ENCODE measurements at places on chromosomes 3 and 15.
A peak's percentile ranks its signal among the peaks of the same experiment; 100 is the strongest.

- no peak for DNase-seq
These were observed 13.3 kb upstream of the ATP13A5 start for GRCh38 chr3:193391902-193392301.

- DNase-seq = no peak
These were observed 6.1 kb upstream of the WWTR1 start for GRCh38 chr3:149663966-149664365.

GRCh38 chr3:79531566-79532295, 236.1 kb downstream of the ROBO1 start:
- DNase-seq = no peak

DNA sequence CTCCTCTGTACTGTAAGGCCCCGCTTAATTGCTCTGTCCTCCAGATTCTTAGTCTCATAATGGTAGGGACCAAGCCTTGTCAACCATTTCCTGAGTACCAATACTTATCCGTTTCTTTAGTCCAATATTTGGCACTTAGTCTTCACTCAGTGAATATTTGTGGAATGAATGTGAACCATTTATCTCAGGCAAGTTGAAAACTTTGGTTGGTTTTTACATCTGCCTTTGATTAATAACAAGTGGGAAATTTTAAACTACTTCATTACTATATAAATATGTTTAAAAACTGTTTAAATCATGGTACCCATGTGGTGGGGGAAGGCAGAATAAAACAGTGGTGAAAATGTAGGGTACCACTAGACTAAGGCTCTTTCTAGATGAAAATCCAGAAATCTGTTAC, 15.2 kb downstream of the CA12 start:
- DNase-seq = no peak

GRCh38 chr15:55003965-55004873, 192.5 kb downstream of the RSL24D1 start:
- no peak for DNase-seq

DNA sequence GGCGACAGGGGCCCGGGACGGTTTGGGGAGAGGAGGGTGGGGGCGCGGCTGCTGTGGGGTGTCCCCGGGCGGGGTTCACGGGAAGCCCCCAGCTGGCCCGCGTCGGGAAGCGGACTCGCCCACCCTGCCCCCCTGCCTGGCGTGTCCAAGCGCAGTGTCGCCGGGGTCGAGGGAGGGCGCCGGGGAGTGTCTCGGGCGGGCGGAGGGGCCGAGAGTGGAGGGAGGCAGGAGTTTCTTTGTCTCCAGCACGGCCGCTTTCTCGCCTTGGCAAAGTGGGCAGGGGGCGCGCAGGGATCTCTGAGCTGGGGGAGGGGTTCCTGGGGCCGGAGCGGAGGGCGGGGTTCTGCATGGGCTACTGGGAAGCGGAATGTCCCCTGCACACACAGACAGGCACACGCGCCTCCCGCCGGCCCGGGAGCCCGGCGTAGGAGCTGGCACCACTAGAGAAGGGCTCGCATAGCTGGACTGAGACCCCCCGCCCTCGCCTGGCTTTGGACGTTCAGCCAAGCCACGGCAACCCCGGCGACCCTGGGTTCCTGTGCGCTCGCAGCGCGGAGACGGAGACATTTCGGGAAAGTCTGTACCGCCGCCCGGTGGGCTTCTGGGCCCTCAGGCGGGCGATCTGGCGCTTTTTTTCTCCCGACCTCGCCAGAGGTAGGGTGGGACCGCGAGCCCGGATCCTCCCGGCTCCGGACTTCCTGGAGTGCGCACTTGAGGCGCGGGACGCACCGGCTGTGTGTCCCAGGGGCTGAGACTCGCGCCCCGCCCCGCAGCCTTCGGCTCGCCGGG, 822 bp downstream of the ST8SIA2 start:
- DNase-seq = no peak

DNA sequence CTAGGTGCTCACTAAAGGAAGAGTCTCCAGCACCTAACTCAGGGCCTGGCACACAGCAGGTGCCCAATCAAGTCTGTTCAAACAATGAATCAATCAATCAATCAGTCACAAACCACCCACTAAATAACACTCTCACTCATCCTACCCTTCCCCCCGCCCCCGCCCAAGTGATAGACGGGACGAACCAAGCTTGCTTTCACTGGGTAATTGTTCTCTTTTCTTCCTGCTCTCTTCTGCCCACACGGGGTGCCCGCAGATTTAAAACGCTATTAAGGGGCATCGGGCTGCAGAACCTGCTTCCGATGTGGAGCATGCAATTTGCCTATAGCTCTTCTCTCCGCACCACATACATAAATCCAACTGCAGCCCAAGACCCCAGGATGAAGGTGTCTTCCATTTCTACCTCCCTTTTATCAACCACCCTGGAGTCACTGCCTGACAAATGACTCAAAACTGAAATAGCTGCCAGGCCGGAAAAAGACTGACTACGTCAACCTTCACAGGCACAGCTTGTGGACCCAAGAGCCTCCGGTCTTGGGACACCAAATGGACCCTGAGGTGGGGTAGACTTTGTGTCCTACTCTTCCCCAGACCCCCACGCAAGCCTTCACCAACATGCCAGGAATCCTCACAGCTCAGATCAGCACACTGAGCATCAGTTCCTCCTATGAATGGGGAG, 1.7 kb downstream of the KLHL25 start:
- DNase-seq = no peak

GRCh38 chr15:91593067-91593466, 260.4 kb upstream of the SLCO3A1 start:
- DNase-seq = no peak

DNA sequence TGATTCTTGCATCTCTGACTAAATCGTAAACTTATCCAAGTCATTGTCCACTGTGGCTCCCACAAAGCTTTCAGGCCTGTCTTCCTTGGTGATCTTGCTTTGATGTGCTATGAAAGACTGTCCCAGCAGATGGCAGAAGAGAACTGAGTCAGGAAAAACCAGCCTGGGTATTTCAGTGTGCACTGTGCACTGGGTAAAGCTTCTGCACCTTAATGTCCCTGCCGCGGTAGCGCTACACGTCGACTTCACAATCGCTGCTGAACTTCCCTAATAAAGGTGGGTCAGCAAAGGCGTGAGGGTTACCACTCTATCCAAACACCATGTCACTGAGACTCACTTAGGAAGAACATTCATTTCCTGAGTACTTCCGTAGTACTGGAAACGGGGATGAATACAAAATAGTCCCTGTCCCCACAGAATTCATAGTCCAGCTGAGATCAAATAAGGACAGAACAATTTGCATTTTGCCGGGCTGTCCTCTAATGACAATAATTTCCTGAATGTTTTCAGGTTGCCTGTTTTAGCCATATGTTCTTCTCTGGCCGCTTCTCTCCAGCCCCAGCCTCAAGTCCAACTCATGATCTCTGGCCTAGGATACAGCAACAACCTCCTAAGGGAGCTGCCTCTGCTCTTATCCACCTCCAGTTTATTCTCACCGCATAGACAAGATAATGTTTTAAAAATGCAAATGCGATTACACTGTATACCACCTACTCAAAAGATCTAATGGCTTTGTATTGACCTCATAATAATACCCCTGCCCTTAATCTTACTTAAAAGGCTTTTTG, 83.6 kb upstream of the AKAP13 start:
- peak; percentile 56 for DNase-seq

GRCh38 chr3:96354742-96355141, 459.7 kb upstream of the EPHA6 start:
- DNase-seq = no peak

DNA sequence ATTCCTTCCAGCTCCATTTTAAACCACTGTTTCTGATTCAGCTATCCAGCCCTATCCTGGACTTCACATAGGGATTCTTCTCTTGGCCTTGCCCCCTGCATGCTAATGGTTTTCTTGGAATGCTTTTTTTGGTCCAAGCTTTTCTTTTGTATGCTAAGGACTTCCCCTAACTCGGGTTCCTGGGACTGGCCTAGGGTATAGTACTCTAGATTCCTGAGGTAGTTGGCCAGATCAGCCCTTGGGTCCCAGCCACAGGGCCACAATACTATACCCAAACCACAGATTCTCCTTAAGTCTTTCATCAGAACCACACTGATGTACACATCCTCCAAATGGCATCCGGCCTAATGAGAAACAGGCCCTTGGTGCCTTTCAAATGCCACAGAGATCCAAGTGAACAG, 2.8 kb downstream of the FYCO1 start:
- DNase-seq = no peak

DNA sequence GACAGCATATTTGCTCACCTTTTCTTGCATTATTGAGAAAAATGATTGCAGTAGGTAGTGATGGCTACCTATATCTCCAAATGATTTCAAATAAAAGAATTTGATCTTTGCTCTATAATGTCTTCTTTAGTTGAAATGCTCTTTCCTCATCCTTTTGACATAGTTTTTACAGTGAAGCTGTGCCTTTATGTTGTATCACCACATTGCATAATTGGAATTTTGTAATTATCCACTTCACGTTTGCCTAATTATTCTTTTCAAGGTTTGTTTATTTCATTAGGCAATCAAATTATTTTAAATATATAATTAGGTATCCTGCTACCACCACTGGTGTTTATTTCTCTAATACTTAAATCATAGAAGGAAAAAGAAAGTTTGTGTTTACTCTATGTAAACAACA, 21.3 kb upstream of the P2RY13 start:
- no peak for DNase-seq
